ENCODE measurements at places on chromosomes 4 and X. TPM values are rescaled to one million over a fixed set of nuclear protein-coding genes. Genes with fewer than 3 reads are reported as not detected.

DNA sequence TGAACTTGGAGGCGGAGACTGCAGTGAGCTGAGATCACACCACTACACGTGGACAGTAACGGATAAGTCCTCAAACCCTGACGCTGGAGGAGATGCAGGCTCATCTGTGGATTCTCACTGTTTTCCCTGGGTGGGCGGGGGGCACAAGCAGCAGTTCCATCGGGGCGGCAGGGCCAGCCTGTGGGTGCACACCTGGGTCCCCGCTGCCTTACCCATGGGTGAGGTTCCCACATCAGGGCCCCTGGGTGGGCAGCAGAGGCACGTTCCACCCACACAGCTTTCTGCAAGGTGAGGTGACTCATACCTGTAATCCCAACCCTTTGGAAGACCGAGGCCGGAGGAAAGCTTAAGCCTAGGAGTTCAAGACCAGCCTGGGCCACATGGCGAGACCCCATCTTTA lies 56.6 kb upstream of the MXD4 start:
- no peak for DNase-seq

- no peak for DNase-seq
Observed at GRCh38 chrX:100649550-100650356, 5.8 kb downstream of the SRPX2 start.

GRCh38 chr4:163091685-163092034 lies 75.0 kb downstream of the NAF1 start:
- DNase-seq, result no peak

- no peak for DNase-seq
Observed at GRCh38 chr4:185480016-185480732, 8.6 kb upstream of the CCDC110 start.

LRPAP1 gene
- 373 TPM for polyA plus RNA-seq

GABRG1 gene
- polyA plus RNA-seq, result 0.04 TPM

NLGN4X gene
- polyA plus RNA-seq, result 0.41 TPM
